ENCODE measurements at places on chromosomes 5 and 9.

DNA sequence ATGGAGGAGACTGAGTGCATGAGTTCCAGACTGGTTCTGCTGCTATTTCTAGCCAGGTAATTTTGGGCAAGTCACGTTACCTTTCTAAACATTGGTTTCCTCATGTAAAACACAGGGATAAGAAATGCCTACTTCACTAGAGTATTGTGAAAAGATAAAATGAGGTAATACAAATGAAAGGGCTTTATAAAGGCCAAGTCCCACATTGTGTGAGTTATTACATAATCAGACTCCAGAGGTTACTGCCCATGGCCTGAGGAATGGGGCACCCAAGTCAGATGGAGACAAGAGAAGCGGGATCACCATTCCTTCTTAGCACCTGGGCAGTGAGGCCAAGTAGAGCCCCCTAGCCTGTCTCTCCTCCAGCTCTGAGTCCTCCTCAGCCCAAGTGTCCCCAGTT lies 7.5 kb downstream of the HBEGF start:
- no peak for DNase-seq

- DNase-seq: no peak
Observed at GRCh38 chr5:53913941-53914340, 353.5 kb downstream of the NDUFS4 start.

DNA sequence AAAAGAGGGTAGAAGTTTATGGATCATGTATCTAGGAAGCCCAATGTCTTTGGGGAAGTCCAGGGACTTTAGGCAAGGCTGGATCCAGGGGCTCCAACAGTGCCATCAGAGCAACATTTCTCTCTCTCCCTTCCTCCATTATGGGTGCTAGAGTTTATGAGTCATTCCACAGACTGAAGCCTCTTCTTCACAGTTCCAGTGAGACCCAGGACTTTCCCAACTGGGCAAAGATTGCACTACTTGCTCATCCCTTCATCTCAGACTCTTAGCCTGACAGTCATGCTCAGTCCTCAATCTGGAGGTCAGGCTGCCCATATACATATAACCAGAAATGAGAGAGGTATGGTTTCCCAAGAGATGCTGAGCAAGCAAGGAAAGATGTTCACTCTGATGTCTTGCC lies 110.7 kb downstream of the FEM1C start:
- no peak for DNase-seq

GRCh38 chr5:141512911-141513626 lies 24.2 kb downstream of the PCDHGC5 start:
- no peak for DNase-seq

DNA sequence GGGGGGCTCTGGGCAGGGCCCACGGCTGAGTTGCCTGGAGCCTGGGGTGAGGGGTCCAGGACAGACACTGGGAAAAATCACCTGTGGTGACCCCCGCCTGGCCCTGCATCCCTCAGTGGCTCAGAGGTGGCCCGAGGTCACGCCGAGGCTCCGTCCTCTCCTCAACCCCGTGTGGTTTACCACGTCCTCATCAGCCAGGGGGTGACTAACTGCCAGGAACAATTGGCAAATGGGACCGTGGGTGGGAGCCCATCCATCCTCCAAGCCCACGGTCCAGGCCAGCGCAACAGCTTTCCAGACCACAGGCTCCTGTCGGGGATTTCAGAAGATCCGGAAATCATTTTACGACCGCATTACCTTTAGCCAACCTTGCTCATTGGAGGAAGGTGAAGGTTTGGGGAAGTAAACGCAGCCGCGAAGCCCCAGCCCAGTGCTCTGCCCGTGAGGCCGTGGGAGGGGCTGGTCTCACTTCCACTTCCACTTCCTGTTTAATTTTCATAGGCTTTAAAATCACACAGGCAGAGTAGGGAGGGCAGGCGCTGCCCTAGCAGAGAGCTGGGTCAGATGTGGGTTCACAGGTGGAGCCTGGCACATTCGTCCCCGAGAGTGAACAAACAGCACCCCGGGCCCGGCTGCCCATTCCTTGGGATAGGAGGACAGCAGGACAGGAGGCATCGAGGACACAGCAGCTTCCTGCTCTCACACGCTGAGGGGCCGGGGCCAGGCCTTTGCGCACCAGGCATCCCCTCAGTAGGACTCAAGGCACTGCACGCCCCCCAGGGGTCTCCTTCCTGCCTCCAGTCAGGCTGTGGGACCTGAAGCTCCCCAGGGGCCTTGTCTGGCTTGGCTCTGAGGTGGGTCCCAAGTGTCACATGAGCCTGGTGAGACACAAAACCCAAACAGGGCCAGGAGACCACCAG lies 19.8 kb upstream of the SLC9A3 start:
- no peak for DNase-seq

DNA sequence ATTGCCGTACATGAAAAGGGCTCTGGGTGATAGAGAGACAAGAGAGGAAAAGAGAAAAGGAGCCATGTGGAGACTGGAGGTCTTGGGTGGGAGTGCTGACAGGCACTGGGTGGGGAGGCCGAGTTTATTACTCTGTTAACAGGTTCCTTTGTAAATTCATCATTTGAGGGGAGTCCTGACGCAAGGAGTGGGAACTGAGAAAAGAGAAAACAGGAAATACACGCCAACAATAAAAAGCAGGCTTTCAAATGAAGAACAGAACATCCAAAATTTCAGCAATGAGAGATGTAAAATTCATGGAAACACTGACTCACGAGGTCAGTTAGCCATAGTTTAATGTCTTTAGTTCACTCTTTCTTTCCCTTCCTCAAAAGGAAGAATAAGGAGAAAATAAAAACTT lies 342.8 kb downstream of the TMEM167A start:
- DNase-seq: no peak

- no peak for DNase-seq
Observed at GRCh38 chr5:18526792-18527405, 892.6 kb downstream of the TAF11L14 start.

- DNase-seq: no peak
Observed at GRCh38 chr9:70924380-70924779, 197.0 kb downstream of the TRPM3 start.

DNA sequence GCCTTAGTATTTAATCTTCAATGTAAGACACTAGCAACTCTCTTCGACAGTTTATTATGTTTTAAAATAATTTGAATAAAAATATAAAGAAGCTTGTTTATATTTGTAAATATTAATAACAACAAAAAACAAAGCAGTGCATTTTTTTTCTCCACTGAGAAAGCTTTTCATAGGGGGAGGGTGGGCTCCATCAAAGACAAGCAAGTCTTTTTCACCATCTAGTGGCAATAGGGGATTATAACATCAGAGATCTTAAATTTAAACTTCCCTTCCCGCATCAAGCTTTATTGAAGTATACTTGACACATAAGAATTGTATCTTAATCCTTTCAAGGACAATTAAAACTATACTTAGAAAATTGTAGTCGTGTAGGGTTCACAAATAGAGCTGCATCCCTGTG lies 9.3 kb upstream of the OR13F1 start:
- no peak for DNase-seq

GRCh38 chr9:121240472-121241135 lies 27.4 kb upstream of the GSN start:
- no peak for DNase-seq

DNA sequence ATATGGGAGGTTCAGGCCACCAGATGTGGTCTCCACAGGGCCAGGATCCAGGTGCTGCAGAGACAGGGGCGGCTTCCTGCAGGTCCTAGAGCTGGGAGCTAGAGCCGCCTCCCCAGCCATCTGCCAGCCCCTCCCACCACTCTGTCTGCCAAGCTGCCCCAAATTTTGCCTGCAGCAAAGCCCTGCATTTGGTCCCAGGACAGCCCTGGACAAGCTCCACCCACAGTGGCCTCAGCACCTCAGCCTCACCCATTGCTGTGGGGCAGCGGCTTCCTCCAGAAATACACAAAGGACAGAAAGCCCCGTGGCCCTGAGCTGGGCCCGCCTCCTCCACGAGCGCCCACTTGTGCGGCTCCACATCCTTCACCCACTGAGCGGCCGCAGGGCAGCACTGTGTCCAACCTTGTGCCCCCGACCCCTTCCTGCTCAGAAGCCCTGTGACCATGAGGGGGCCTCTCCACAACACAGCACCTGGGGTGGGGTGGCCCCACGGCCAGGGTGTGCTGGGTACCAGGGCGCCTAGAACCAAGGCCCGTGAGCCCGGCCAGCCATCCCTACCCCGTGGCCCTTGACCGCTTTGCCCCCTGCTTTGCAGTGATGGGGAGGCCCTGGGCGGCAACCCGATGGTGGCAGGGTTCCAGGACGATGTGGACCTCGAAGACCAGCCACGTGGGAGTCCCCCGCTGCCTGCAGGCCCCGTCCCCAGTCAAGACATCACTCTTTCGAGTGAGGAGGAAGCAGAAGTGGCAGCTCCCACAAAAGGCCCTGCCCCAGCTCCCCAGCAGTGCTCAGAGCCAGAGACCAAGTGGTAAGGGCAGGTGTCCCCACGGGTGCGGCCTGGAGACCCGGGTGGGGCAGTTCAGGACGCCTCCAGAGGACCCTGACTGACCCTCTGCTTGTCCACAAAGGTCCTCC lies 3.7 kb upstream of the AJM1 start:
- DNase-seq: no peak

DNA sequence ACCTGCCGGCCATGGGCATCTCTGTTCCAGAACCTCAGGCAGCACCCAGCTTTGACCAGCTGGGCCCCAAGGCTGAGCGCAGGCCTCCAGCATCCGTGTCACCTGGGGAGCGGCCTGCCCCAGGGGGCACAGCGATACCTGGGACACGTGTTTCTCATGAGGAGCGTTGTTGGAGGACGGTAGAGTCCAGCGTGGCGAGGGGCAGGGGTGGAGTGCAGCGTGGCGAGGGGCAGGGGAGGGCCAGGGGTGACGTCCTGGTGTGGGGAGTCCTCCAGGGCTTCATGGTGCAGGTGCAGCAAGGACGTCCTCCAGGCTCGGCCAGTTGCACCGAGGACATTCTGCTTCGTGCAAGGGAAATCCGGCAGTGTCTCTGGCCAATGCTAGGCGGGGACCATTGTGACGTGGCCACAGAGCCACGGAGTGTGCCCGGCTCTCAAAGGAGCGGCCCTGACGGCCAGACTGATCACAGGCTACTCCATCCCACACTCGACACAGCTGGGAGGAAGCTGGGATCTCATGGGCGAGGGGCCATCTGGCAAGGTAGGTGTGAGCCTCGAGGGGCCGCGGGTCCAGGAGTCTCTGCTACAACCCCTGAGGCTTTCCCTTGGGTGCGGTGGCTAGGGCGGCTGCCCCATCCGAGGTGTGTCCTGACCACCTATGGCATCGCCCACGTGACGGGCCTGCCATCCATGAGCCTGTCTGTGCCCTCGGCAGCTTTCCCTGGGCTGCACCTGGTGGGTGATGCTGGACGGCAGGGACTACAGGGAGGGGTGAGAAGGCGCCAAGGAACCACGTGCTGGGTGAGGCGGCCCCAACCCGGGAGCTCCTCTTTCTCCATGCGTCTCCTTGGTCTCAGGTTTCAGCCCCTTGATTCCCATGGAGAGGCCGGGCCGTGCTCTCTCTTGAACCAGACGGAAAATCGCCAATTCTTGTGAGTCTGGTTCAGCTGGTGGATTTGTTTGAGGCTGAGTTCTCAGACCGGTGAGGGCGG lies 33.8 kb downstream of the SLC9A3 start:
- DNase-seq: no peak

GRCh38 chr5:136314302-136314701 lies 51.0 kb downstream of the TRPC7 start:
- no peak for DNase-seq

GRCh38 chr5:172788771-172789686 lies 18.0 kb upstream of the DUSP1 start:
- DNase-seq: no peak

Measured in activated CD4-positive, CD25-positive, alpha-beta regulatory T cell treated with anti-CD3 and anti-CD28 coated beads, Interleukin-2, amount 50 U/mL, for 16 hours (primary cell).